ENCODE measurements at places on chromosomes 3 and 15.

DNA sequence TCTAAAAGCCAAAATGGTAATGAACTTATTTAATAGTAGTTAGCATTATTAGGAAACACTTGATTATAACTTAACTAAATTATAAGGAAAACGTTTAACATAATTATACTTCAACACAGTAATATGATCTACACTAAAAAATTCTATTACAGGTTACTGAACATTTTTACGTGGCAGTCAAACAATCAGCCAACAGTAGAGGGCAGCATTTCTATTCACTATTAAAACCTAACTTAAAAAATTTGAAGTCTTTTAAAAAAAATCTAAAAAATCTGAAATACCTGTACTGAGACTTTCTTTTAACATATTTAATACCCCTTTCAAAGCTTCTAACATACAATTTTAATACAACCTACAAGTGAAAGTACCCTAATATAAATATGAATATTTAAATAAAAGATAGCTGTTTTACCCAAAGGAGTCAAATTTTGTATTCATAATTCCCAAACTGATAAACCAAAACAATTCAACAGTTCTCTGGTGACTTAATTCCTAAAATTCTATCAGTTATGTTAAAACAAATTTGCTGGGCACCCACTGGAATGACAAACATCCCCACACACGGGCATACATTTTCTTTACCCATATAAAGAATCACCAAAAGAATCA, 41.5 kb downstream of the DLG1 start:
- peak; percentile 12 for DNase-seq

GRCh38 chr15:80007532-80007931, 36.5 kb upstream of the BCL2A1 start:
- no peak for DNase-seq

DNA sequence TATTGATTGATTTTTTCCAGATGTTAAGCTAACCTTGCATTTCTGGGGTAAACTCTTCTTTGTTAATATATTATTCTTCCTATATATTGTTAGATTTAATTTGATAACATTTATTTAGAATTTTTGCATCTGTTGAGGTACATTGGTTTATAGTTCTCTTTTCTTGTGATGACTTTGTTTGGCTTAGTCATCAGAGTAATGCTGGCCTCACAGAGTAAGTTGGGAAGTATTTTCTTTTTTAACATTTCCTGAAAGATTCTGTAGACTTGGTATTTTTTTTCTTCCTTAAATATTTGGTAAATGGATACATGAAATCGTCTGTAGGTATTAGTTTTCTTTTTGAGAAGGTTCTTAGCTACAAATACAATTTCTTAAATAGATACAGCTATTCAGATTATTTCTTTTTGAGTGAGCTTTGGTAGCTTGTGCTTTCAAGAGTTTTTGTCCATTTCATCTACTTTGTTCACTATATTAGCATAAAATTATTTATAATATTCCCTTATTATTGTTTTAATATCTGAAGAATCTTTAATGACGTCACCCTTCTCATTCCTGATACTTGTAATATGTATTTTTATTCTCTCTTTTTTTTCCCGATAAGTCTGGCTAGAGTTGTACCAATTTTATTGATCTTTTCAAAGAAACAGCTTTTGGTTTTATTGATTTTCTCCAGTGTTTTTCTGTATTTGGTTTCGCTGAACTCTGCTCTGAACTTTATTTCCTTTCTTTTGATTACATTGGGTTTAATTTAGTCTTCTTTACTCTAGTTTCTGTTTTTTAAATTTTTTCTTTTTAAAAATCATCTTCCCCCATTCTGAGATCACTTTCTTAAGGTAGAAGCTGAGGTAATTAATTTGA, 6.5 kb upstream of the HPS3 start:
- no peak for DNase-seq

DNA sequence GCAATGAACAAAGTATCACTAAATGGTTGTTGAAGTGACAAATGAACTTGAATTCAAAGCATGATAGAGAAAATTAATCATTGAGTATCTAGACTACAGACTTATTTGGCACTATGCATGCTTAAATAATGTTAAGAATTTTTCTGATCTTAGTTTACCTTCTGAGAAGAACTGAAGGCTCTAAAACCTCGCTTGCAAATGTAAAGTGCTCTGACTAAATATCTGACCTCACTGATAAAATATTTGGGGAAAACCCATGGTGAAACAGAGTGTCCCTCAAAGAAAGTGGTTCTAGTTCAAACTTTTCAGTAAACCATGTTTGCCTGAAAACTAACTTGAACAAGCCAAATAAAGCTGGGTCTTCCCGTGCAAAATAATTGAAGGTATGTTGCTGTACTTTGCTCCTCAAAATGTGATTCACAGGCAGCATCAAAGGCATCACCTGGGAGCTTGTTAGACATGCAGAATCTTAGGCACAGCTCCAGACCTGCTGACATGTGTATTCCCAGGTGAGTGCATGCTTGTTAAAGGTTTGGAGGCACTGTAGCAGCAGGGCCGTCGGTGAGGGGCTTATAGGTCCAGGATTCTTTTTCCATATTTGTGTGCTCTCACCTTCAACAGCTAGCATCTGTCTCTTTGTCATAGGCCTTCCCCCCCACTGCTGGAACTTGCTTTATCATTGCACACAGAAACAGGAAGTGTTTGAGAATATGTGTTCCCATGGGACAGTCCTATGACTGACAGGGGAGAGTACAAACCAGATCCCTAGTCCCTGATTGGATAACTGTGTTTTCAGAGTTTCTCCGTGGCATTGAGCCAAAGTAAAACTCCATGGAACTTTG, 524.2 kb upstream of the LMCD1 start:
- DNase-seq, result no peak

DNA sequence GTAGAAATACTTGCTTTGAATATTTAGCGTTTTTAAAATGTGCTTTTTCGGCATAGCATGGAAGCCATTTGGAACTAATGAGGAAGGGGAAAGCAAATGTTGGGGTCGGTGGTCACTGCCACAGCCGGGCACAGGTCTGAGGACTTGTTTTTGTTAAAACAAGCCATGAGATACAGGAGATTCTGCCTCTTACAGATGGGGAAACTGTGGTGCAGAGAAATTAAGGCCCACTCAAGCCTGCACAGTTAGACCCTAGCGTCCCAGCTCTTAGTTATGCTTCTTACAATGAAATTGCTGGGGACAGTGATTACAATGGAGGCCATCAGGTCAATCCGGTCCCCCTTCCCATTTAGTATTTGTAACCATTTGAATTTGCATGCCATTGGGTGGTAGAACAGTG, 2.5 kb upstream of the GPR171 start:
- DNase-seq, result no peak

- no peak for DNase-seq
Measured at GRCh38 chr3:126959921-126960603, 22.9 kb upstream of the PLXNA1 start.

GRCh38 chr3:128082546-128082945, 30.3 kb downstream of the SEC61A1 start:
- no peak for DNase-seq

GRCh38 chr3:149572796-149573414, 84.9 kb downstream of the WWTR1 start:
- no peak for DNase-seq

DNA sequence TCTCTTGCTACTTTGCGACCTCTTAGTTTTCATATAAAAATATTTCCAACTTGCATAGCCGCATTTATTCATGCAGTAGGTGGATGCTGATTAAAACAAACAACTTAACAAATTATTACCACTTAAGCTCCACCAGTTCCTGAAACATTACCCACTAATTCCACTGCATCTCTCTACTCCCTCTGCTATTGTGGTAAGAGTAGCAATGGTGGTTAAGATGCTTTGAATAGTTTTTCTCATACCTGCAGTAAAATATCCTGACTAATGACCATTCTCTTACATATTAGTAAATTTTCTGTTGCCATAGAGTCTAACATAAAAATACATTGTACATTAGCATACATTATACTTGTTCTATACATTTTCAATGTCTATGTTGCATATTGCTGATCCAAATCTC, 397.6 kb upstream of the PLSCR5 start:
- no peak for DNase-seq

GRCh38 chr3:143244516-143245063, 125.0 kb downstream of the CHST2 start:
- DNase-seq, result no peak

DNA sequence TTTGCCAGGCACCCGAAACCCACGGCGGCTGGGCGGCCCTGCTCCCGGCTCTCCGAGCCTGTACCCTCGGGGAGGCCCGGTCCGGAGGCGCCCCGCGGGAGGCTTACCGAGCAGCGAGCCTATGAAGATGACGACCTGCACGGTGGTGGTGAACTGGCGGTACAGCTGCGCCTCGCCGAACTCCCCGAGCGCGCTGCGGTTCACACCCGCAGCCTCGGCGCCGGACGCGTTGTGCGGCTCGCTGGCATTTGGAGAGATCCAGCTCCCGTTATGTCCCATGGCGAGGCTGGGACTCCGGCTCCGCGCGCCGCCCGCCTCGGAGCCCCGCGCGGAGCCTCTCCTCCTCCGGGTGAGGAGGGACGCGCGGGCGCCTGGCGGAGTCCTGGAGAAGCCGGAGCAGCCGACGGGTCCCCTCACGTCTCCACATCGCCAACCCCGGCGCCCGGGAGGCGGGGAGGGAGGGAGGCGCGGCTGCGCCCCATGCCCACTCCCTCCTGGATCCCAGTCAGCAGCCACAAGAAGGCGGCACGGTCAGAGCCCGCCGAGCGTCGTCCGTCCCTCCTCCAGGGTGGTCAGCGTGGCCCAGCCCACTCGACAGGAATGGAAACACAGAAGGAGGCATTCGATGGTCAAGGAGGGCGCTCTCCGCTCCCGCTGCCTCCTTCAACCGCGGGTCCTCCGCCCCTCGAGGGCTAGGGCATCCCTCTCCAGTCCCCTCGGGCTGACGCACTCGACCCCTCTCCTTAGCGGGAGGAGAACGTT, at the start of gene GPR176:
Gene GPR176, minus strand, starts transcription at position 519 of the 762 bp plus-strand sequence. Its CDS starts 240 bp downstream, at position 279.
- DNase-seq, result no peak

- DNase-seq, result no peak
Measured at GRCh38 chr3:197392961-197393360, 94.5 kb upstream of the DLG1 start.

GRCh38 chr3:49711489-49711888, 8.0 kb downstream of the AMIGO3 start:
- DNase-seq, result no peak

GRCh38 chr3:98589331-98590036, 3.9 kb downstream of the CPOX start:
- no peak for DNase-seq

GRCh38 chr3:13878281-13879101, 1.4 kb downstream of the WNT7A start:
- DNase-seq, result peak; percentile 25

DNA sequence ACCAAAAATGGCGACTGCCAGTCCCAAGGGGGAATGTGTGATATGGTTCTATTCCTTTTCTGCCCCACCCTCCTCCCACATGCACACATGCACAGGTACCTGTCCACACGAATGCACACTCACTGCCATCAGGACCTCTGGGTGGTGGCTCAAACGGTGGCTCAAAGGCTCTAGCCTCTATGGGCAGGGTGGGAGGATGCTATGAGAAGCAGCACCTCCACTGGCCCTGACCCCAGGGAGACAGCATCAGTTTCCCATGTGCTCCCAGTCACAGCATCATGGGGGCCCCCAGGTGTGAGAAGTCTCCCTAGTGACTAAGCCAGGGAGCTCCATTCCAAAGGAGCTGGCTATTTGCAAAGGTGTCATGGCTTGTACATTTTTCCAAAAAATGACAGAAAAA, 15.9 kb downstream of the SEMA3G start:
- DNase-seq, result no peak

DNA sequence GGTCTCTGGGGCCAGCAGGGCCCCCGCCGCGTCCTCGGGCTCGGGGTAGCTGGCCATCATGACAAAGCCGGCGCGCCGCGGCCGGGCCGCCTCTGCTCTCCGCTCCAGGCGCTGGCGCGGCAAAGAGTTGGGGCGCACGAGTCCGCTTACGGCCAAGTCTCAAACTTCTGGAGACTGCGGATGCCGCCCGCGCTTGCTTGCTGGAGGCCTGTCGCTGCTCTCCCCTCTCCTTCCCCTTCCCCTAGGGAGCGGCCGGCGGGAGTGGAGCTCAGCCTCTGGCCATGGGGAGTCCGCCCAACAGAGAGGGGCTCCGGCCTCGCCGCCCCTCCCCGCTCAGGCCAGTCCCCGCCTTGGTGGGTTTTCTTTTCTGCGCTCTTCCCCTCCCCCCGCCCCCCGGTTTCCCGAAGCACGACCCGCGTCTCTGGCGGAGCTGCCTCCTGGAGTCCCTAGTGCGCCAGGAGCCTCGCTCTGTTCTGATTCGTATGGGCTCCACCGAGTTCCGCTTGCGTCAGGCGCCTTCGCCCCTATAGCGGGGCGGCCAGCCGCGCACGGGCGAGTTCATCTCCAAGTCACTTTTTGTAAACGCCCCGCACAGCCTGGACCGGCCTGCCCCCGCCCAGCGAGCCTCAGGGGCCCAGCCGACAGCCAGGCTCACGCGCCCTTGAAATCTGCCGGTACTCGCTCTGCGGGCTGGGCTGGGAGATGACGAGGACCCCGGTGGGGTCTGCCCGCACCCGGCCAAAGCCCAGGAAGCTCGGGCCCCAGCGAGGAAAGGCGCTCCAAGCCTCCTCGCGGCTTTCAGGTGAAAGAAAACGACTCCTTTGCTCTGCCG, at the start of the genes FOXL2 and FOXL2NB:
Gene FOXL2, minus strand, starts transcription at position 475 of the 832 bp plus-strand sequence. Its CDS starts 415 bp downstream, at position 60.
Gene FOXL2NB, plus strand, starts transcription at position 555 of the 832 bp plus-strand sequence. Its CDS starts 148 bp downstream, at position 703.
- no peak for DNase-seq

DNA sequence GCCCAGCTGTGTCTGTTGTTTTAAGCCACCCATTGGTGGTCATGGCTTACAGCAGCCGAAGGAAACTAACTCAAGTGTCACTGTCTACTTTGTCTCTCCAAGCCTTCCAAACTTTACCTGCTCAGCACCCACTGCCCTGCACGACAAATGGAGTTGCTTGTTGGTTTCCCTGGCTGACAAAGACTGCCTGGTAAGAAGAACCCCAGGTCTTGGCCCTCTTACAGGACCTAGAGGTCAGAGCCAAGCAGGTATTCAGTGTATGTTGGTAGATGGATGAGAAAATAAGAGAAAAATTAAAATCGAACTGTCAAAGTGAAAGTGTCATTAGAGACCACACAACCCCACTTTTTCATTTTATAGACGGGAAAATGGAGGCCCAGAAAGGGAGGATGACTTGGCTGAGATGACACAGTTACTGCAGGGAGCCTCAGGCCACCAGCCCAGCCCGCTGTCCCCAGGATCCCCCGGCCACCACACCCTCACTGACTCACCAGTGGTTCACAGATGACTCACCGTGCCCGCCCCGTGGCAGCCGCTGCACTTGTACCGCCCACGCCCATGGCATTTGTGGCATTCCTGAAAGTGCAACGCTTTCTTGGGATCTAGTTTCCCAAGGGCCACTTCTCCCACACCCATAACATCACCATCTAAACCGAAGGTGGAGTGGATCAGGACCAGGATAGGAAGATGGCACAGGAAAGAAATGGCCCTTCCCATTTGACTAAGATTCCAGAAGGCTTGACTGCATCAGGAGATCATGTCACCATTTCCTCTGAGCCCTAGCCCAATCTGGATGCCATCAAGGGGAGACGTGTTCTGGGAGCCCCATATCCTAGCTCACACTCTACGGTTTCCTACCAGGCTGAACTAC, 15.2 kb downstream of the SSUH2 start:
- DNase-seq, result peak; percentile 65

- DNase-seq, result no peak
Measured at GRCh38 chr15:74809242-74809641, 3.4 kb upstream of the LMAN1L start.

All from stimulated activated naive CD4-positive, alpha-beta T cell treated with Interleukin-2 at 50 U/mL for 16 hours (primary cell).